ENCODE measurements at places on chromosomes 11 and 22.

GRCh38 chr11:72681226-72682153, 7.3 kb upstream of the PDE2A start:
- no peak for DNase-seq

DNA sequence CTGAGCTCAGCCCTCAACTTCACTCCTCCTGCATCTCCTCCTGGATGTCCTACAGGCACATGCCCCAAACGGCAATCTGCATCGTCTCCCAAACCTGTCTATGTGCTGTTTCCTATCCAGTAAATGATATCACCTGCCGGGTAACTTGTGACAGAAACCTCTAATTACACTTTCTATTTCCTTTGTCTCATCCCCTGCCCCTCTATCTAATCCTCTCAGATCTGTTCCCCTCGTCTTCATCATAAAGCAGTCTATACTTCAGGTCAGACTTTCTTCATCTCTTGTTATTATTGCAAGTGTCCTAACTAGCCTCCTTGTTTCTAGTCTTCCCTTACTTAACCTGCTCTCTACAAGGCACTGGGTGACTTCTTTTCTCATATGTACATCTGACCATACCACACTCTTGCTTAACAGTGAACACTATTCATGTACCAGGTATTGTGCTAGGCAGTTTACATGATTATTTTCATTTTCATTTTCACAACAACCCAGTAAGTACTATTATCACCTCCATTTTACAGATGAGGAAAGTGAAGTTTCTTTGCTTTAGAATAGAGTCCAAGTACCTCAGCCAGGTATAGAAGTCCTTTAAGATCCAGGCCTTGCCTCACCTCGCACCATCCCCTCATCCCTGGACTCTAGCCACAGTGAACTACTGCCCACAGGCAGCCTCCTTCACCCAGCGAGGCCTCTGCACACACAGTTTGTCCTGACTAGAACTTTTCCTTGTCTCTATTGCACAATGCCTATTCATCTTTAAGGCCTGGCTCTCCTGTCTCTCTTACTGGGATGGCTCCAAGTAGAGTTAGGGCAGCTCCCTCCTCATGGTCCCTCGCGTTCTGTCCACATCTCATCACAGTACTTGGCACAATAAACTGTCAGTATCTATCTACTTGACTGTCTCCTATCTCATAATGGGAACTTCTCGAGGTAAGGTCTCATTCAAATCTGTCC, 22.1 kb upstream of the UCP3 start:
- no peak for DNase-seq

DNA sequence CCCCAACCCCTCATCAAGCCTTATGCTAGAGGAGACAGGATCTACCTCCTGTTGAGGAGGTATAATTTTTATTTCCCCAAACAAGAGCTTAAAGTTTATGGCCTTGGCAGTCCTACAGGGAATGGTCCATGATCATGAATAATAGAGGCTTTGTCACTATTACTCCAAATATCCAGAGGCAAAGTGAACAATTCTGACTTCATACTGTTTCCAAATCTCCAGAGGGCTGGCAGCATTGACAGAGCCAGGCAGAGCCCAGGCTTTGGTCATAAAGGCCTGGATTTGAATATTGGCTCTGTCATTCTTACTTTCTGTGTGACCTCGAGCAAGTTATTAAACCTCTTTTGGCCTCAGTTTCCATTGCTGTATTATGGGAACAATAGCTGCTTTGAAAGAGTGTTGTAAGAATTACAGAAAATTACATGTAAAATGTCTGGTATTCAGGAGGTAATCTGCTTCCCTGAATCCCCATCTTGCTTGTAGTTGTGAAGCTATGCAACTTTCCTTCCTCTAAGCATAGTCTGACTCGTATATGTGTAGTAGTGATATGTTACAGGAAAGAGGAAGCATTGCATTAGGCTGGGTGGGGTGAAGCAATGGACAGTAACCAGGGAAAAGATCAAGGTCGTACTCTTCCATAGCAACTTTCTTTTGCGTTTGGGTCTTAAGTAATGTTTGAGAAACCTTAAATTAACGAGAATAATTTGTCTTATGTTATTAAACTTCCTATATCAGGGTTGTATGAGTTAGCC, 88.8 kb downstream of the CD44 start:
- no peak for DNase-seq

- no peak for DNase-seq
Observed at GRCh38 chr11:32918427-32918826, 25.8 kb downstream of the QSER1 start.

DNA sequence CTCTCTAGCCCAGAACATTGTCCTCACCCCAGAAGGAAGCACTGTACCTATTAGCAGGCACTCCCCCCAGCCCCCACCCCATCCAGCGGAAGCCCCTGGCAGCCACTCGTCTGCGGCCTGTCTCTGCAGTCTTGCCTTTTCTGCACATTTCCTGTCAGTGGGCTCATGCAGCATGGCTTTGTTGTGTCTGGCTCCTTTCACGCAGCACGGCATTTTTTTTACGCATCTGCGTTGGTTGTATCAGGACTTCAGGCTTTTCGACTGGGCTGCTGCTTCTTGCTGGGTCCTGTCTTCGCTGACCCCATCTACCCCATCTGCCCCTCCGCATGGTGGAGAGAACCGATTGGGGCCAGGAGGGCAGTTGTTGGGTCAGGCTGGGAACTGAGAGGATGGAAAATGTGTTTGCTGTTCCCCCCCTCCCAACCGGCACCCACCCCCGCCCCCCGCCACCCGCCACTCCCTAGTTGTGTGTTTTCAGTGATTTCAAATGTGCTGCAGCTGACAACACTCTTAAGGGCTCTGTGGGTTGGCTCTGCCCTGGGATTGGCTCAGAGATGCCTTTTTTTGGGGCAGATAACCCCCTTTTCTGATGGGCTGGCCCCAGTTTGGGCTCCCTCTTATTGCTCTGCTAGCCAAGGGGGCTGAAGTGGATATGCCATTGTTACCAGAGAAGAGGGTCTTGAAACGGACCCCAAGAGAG, 110.0 kb downstream of the KIAA1671 start:
- no peak for DNase-seq

GRCh38 chr11:116773203-116774097, 663 bp upstream of the BUD13 start:
- DNase-seq, result no peak

DNA sequence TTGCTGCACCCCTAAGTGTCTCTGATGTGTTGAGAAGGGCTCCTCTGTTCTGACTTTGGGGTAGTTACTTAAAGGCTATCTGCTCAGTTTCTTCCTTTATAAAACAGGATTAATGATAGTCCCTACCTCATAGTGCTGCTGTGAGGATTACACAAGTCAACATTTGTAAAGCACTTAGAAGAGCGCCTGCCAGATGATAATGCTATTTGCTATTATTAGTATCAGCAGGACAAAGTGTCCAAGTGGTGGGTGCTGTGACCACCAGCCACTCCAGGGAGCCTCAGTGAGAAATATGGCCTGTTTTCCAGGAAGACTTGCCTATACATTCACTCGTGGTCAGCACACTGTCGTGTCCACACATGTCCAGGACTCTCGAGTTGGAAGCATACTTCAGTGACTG, 16.2 kb downstream of the POU2F3 start:
- no peak for DNase-seq

All from MCF 10A (cell line).